CD4-positive, alpha-beta T cell treated with Interleukin-1 beta for 1 hour (primary cell): ENCODE measurements at places on chromosomes 7 and 10.

DNA sequence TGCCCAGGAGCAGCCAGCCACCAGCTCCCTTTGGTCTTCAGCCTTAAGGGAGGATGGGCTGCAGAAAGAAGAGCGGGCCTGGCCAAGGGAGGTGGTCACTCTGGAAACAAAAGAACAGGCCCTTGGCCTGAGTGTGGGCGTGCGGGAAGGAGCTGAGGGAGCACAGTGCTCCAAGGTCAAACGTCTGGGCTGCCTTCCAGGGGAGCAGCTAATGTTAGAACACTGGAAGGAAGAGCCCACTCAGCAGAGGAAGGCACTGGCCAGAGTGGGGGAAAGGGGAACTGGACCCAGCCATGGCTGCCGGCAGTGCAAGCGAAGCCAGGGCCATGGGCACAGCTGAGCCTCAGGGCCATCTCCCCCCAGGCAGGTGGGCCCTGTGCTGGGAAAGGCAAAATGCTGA, 42.7 kb downstream of the FAM53B start:
- no peak for DNase-seq

- DNase-seq, result no peak
Measured at GRCh38 chr10:62048470-62048869, 147.0 kb downstream of the ARID5B start.

DNA sequence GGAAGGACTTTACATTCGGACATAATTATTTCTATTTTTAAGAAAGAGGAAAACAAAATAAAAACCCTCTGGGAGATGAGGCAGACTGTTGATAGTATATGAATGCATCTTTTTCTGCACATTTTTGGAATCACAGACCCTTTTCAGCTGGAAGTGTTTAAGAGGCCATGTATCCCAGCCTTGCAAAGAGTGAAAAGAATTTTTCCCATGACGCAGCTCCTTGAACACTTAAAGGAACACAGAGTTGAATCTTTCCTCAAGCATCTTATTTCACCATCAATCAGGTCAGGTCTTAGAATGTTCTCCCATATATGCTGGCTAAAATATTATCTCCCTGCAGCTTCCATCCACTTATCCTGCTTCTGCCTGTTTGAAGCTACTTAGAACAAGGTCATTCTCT, 45.9 kb upstream of the PAPSS2 start:
- no peak for DNase-seq

- DNase-seq, result no peak
Measured at GRCh38 chr7:129469930-129470329, 32.4 kb upstream of the SMKR1 start.

DNA sequence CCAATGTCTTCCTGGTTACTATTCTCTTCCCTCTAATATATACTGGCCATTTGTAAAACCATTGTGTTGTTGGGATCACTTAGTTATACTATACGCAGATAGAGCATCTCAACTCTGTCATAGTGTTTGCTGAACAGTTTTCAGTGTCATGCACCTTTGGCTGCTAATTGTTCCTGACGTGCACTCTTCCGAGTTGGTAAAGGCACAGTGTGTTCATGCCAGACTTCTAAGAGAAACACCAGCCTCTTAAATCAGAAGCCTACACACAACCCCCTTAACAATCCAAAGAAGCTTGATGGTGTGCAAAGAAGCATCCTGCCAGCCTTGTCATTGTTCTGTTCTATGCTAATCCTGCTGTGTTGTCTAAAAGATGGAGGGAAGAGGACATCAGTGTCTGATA, 131.1 kb downstream of the MAPK8 start:
- no peak for DNase-seq
